ENCODE measurements at places on chromosomes 11 and 22. TPM values are rescaled to one million over a fixed set of nuclear protein-coding genes. Genes with fewer than 3 reads are reported as not detected.

- no peak for DNase-seq
Measured at GRCh38 chr11:134333946-134334345, 2.2 kb downstream of the GLB1L2 start.

- DNase-seq, result no peak
Measured at GRCh38 chr11:20056109-20056949, 103.9 kb downstream of the DBX1 start.

DNA sequence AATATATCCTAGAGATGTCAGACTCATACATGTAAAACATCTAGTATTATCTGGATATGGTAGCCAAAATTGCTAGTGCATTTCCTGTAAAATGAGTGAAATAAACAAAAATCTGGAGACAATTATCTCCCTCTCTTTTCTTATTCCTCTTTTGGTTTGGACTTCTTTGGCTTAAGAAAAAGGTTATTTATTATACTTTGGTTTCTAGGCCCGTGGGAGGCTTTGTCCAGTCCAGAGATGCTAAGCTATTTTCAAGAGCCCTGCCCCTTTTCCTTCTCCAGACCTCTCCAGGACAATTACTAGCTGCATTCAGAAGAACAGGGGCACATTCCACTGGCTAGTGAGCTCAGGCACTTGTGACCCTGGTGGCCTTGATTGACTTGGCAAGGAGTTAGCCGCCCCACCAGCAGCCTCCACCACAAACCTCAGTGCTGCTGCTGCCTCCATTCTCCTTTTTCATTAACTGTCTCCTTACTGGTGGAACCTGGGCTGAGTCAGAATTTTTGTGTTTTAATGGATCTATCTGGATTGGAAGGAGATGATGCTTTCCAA, 747.3 kb upstream of the TENM4 start:
- DNase-seq, result no peak

The VWCE gene
- 1.6 TPM for polyA plus RNA-seq

GRCh38 chr22:29079218-29079901, 6.5 kb downstream of the KREMEN1 start:
- no peak for DNase-seq

DNA sequence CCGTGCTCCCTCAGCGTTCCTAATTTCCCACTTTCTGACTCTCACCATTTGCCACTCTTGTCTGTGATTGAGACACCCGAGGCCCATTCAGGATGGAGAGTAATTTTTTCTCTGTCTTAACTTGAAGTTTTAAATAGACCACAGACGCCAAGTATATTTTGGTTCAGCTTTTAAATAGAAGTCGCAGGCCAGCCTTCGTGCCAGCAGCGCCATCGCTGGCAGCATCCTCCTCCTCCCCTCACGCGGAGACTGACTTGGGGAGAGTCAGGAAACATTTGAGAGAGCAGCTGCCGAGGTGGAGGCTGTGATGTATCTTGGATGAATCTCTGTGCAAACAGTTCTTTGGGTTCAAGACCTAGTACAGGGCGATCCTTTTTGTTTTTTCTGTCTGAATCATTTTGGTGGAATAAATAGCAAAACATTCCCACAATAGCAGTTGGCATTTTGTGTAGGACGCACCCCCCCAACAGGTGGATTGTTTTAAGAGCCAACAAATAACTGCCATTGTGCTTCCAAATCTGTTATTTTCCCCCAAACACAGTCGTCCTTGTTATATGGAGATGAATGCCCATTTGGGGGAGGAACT, 889 bp upstream of the DMC1 start:
- no peak for DNase-seq
